Suppressor macrophage (primary cell): ENCODE measurements at places on chromosomes 2 and 18.
A peak's percentile ranks its signal among the peaks of the same experiment; 100 is the strongest.

DNA sequence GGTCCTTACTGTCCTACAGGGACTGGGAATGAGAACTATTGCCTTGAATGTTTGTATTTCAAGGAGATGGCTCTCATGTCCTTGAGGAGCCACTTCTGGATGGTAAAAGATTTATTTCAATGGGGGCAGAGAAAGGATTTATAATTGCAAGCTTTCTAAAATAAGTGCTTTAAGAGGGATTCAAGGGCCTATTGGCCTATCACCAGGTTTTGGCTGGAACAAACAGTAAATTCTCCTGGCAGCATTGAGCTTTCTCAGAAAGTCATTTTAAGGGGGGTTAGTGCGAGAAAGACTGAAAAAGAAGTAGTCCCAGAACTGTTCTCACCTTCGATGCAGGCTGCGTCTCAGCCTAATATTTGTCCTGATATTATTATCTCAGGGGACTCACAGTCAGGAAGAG is 29.8 kb downstream of the DPP10 start:
- no peak for DNase-seq

GRCh38 chr18:57859314-57859713 is 56.2 kb upstream of the ATP8B1 start:
- DNase-seq, result peak; percentile 46

DNA sequence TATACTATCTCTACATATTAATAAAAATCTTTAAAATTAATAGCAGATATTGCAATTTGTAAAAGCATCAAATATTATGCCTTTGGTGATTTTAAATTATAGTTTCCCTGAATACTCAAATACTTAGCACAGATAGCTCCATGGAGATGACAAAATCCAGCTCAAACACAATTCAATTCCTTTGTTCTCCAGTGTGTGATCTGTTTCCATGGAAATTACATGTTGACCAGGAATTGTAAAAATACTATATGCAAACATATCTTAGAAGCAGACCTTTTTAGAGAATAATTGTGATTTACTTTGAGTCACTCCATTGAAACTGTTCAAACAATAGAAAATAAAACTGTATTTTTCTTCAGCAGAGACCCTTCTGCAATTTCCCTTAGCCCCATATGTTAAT is 68.3 kb downstream of the FAM161A start:
- no peak for DNase-seq

DNA sequence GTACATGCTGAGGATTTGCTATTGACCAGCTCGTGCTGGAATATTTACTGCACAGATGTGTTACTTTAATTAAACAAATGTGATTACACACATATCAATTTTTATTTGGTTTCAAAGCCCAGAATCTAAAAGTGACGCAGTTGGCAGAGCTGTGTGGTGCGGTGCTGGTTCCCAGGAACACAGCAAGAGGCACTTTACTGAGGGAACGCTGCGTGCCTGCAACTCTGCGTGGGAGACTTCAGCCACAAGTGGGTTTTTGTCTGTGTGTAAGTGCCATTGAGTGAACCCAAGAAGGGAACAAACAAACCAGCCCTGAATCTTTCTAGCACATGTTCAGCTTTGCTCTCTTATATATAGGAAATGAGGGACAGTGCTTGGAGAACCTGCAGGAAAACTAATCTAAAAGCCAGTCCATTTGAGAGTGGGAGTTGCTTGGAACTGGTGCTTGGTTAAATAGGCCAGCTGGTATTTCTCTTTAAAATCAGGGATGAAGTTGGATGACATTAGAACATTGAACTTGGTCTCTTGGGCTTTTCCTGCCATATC is 196.6 kb upstream of the CELF4 start:
- no peak for DNase-seq

DNA sequence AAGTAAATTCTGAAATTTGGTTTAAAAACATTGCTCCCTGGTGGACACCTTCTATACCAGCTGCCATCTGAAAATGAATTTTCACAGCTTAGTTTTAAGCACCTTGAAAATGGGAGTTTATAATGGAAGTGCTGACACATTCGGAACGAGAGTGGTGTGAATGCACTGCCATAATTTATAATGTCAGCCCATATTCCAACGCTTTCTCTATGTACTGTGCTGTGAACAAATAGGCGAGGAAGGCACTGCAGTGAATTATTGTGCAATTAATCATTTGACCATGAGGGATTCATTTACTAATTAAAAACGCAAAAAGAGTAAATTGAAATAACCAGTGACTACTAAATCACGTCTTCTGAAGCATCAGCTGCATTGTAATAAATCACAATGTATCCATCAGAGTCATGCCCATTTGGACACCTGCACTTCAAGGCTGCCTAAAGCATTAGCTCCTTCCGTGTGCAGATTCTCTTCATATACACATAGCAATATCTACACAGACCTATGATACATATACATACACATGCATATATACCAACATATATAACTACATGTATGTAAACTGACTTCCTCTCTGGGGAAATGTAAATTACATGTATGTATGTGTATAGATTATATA is 699.8 kb downstream of the GALR1 start:
- no peak for DNase-seq

- no peak for DNase-seq
Measured at GRCh38 chr2:182917924-182918323, 51.5 kb upstream of the FRZB start.
